ENCODE measurements at places on chromosomes 1 and 21.

DNA sequence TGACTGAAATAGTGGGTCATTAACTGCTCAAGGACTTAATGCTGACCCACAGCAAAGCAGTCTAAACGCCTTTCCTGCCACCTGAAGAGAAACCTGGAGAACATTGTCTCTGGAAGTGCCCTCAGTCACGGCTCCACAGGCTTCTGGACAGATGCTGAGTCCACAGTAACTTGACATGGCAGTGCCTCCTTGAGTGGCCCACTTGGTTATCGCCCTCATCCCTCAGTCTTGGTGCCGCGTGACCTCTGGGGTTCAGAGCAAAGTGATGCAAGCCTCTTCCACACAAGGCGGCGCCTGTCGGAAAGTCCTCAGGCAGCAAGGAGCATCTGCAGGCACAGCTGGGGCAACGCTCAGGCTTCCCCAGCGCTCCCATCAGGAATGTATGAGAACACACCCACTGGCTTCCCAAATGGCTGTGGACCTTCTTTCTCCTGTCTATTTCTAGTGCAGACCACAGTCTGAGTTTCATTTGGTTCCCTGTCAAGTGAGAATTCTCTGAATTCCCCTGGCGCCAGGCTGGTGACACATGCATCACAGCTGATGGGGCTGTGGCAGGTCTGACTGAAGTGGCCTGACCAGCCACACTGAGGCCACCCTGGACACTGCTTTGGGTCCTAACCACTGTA lies 13.0 kb upstream of the ANGPTL7 start:
- no peak for DNase-seq

DNA sequence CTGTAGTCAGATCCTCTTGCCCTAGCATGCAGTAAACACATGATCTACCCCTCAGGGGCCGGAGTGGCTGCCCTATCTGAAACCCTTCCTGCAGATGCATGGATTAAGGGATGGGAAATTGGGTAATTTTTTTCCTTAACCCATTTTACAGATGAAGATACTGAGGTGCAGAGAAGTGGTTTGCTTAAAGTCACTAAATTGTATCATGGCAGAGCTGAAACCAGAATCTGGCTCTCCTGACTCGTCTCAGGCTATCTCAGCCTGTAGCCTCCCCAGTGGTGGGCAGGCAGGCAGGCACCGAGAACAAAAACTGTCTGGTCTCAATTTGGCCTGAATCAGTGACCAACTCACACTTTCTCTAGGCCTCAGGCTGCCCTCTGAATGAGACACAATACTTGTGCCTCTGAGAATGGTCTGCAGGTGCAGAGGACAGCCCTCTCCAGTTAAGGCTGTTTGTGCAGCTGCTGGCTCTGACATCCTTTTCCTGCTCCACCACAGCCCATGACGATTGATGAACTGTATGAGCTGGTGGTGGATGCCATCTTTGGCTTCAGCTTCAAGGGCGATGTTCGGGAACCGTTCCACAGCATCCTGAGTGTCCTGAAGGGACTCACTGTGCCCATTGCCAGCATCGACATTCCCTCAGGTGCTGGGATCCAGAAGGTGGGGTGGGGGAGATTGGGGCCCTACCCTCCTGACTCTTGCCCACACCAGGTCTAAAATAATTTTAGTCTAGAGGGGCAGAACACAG lies 1.5 kb downstream of the NAXE start:
- DNase-seq = no peak

DNA sequence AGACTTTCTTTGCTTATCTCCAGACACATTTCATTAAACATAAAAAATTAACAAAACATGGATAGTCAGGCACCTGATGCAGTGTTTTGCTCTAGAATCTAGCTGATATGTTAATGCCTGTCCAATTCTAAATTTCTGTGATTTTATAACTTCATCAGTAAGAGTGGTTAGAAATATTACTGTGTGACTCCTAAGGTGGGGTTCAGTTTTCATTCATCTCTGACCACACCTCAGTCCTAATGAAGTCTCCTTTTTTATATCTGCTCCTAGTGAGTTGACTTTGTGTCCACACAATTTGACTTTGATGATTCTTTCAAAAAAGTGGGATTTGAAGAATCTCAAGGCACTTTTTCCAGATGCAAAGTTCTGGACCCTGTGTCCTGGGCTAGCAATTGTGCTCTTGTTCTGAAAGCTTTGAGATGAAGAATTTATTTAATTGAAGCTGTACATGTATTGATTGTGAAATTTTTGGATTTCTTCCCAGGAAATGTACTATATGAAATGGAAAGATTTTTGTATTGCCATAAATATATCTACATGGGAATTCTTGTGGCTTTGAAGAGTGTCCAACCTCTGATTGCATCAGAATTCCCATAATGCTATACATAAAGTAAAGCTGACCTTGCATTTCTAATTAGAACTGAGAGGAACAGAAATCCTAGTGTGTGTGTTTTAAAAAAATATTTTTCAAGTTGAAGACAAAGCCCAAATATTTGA lies 111.2 kb downstream of the GIPC2 start:
- DNase-seq = no peak

- DNase-seq = no peak
These were observed 20.4 kb upstream of the SRSF4 start for GRCh38 chr1:29202053-29202452.

GRCh38 chr1:156012051-156012817 lies 8.5 kb downstream of the SSR2 start:
- no peak for DNase-seq

GRCh38 chr1:11500881-11501280 lies 21.9 kb downstream of the DISP3 start:
- no peak for DNase-seq

DNA sequence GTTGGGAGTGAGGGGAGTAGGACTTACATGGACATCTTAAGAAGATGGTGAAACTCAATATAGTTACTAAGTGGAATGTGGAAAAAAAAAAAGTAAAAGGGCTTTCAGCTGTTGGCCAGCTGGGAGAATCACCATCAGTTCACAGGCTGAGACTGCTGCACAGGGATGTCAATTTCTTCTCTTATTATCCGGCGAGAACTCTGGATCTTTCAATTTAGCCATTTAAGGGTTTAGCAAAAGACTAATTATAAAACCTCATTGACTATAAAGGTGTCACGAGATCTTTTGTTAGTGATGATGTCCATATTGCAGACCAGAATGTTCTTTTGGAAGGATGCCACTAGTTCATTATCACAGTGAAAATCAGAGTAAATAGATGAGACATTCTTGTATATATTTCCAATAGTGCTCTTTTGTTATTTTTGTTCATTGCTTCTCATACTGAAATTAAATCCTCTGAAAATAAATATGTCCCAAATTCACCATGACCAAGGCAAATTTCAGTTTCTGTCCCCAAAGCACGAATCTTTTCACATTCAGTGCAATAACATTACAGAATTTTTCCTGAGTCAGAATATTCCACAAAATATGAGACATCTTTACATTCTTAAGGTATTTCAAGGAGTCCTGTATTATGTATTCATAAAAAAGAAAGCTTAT lies 266.1 kb downstream of the DNM3 start:
- no peak for DNase-seq

GRCh38 chr1:207020709-207021107 lies 11.8 kb downstream of the C1orf116 start:
- peak; percentile 28 for DNase-seq

DNA sequence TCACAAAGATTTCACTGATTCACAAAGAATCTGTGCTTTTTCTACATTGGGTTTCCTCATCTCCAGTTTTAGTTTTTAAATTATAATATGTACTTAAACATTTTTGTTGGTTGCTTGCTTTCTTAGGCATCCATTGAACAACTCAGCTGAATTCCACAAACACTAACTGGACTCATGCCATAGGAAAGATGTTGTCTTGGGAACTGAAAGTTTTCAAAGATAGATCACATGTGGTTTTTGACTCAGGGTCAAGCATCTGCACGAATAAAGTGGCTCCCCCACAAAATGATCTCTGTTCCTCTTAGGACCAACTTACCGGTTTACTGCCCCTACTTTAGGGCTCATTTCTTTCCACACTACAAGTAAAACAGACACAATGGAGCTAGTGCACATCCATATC lies 3.1 kb upstream of the KRTAP21-1 start:
- no peak for DNase-seq

DNA sequence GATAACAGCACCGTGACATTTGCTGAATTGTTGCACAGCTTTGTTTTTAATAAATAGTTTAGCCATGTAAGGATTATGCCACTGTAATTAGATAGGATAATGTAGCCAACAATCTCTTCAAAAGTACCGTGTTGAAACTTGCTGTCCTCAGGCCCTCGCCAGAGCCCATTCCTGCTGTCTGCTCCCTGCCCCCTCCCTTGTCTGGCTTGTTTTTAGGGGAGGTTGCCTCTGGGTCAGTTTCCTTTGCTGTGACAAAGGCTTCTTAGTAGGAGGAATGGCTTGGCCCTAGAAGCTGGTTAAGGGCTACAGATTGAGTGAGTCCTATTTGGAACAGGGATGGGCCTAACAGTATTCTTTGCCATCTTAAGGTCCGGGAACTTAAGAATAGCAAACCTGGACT lies 107.9 kb downstream of the LMO4 start:
- no peak for DNase-seq

- DNase-seq = no peak
These were observed 11.7 kb downstream of the RNU5D-1 start for GRCh38 chr1:44719318-44719717.

GRCh38 chr1:224047538-224047937 lies 66.4 kb upstream of the FBXO28 start:
- no peak for DNase-seq

GRCh38 chr1:20640183-20640597 lies 6.9 kb downstream of the PINK1 start:
- DNase-seq = peak; percentile 50

DNA sequence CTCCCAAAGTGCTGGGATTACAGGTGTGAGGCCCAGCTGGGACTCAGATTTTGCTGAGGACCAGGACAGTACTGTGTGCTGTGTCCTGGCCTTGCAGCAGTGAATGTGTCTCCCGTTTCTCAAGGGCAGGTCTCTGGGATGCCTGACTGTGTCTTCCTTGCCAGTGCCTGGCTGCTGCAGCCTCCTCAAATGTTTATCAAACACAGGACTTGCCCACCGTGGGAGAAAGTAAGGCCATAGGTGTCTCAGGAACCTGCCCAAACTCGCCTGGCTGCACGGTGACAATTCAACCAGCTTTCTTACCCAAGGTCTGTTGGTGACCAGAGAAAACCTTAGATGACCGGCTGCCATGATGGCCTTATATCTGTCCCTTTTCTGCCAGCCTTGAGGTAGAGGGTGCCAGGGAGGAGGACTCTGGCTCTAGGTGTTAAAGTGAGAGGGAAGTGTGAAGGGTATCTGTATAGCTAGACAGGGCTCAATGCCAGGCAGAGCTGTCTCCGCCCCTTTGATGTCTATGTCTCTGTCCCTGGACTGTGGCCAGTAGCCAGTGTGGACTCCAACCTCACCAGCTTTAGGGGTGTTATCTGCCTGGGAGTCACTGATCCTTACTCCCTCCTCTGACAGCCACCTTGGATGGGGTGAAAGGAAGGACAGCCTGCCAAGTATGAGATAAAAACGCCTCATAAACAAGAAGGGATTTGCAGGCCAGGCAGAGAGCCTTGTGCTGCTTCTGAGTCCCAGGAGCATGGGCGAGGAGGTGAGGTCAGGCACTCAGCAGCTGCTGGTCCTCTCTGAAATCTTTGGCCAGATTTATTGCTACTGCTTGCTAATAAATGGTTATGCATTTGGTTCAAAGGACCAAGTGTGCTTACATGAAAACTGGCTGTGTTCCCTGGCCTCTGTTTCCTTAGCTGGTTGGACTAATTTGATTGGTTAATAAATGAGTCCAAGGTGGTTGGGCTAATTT lies 22.3 kb downstream of the IL6R start:
- DNase-seq = no peak

GRCh38 chr21:32253215-32253641 lies 25.6 kb downstream of the MIS18A start:
- no peak for DNase-seq

DNA sequence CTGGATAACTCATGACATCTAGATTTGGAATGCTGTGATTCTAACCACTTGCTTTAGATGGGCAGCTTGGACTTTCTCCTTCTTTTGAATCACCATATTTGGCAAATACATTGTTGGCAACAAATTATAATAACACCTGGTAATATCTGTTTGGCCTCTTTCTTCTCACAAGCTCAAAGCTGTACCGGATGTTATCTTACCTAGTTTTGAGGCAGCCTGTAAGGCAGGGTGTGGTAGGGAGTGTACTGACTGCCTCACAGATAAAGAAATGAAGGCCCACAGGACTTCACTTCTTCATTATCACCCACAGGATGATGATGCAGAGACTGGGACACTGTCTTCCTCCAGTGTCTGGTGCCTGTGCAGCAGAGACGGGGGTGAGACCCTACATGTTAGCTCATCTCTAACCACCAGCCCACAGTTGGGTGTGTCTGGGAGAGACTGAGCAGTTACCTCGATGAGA lies 28.5 kb downstream of the TUFT1 start:
- DNase-seq = no peak

GRCh38 chr1:205597691-205598314 lies 34.0 kb downstream of the ELK4 start:
- no peak for DNase-seq

- DNase-seq = no peak
These were observed 19.6 kb downstream of the CDC42BPA start for GRCh38 chr1:227298512-227299240.

DNA sequence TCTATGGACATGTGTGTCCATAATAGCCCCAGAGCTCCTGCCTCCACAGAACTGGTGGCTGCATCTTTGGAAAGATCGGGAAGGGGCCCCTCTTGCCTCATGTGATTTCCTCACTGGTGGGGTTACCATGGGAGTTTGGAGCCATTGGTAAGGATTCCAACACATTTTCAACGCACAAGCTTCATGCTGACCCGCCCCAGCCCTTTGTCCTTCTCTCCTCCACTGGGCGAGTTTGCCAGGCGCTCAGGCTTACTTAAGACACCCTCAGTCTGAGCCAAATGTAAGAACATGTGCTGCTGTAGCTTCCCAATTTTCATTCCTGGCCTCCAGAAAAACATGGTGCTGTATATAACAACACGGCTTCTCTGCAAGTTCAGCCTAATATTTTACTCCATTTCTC lies 72.4 kb downstream of the ATP5PO start:
- DNase-seq = no peak

- no peak for DNase-seq
These were observed 438.8 kb upstream of the OLFM3 start for GRCh38 chr1:102435483-102435882.

DNA sequence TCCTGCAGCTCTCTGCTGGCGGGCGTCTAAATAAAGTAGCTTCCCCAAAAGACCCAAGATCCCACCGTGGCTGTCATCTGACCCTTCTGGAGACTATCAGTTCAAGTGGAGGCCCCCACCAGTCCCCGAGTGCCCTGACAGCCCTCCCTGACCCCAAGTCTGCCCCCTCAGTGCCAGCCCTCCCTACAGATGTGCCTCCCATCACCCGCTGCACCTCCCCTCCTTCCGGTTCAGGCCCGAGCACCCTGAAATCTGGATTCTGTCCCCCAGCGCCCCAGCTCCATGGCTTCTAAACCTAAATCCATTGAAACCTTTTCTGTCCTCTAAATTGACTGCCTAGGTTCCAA lies 595 bp downstream of the IL10RB start:
- no peak for DNase-seq

Measured in kidney capillary endothelial cell (primary cell).